ENCODE measurements at places on chromosomes 2 and 18.

DNA sequence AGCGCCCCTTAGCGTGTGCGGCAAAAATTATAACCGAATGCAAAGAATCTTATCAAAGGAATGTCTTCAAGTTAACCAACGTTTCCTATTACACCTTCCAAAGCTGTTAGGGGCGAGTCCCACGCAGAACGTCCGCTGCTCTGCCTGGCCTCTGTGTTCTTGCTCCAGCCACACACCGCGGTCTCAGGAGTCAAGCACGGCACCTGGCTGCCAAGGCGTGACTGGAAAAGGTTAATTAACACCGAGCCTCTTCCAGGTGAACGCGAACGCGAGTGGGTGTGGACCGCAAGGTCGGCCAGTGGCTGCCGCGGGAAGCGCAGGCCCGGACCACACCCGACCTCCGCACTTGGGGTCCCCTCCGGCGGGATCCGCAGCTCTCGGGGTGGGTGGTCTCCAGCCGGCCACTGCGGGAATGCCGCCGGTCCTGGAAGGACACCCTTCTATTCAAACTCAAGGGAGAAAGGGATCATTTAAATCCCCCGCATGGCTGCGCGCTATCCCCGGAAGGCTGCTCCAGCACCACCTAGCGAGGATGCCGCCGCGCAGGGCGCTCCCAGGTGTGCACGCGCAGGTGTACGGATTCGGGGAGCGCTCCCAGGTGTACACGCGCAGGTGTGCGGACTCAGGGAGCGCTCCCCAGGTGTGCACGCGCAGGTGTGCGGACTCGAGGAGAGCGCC lies 830 bp downstream of the CYB5A start:
- peak; percentile 11 for DNase-seq

GRCh38 chr2:169507698-169508097 lies 1.8 kb upstream of the KLHL41 start:
- DNase-seq, result no peak

- DNase-seq, result no peak
Measured at GRCh38 chr18:45116116-45116515, 435.4 kb downstream of the SETBP1 start.

DNA sequence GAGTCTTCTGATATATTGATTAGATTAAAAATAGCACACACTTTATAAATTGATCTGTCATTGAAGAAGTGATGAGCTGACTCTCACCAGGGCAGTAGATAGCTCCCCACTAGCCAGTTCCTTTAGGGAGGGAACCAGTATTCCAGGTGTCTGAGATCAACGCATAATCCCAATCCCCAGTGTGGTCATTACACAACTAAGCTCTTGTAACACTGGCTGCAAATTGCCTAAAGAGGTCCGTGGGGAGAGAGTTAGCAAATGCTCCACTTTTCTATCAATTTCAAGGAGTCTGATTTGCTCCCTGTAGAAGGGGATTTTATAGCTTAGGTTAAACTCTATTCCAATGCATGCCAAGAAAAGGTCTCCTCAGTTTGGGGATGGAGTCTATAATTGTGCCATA lies 7.7 kb downstream of the SLC14A1 start:
- DNase-seq, result no peak

- no peak for DNase-seq
Measured at GRCh38 chr18:69250305-69251151, 150.2 kb upstream of the DOK6 start.

DNA sequence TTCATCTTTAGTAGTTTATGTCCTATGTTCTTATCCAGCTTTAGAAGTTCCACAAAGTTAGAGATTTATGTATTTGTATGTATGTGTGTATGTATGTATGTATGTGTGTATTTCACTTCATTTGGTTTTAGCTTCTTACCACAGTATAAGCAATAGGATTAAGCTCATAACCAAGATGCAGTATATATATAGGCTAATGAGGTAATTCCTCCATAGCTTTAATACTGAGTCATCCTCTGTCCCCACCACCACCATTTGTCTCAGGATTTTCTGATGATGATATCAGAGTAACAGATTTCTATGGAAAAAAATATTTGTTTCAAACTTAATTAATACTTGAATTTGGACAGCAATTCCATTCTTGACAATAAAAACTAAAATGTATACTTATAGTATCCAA lies 159.2 kb downstream of the SOX11 start:
- DNase-seq, result no peak

GRCh38 chr2:157946919-157947557 lies 70.9 kb upstream of the ACVR1 start:
- DNase-seq, result no peak

DNA sequence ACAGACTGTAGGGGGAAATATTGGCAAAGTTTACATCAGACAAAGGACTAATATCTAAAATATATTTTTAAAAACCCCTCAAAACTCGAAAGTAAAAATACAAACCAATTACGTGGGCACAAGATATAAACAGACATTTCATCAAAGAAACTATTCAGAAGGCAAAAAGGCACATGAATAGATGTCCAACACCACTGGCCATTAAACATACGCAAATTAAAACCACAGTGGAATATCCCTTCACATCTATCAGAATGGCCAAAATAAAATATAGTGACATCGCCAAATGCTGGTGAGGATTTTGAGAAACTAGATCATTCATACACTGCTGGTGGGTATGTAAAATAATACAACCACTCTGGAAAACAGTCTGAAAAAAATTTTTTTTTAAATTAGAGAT lies 30.6 kb upstream of the PAPOLG start:
- DNase-seq, result no peak

GRCh38 chr2:185796758-185797157 lies 58.2 kb downstream of the FSIP2 start:
- DNase-seq, result no peak

DNA sequence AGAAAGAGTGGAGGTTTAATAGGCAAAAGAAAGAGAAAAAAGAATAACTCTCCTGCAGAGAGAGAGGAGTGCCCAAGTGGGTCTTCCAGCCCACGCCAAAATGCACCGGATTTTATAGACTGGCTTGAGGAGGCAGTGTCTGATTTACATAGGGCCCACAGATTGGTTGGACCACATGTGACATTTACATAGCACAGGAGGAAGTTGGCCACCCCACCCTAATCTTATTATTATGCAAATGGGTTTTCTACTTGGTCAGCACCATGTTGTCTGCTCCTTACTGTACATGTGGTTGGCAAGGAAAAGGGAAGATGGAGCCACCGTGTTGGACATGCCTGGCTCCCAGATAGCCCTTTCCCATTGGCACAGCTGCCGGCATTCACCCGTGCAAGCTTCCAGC lies 56.8 kb downstream of the SP110 start:
- no peak for DNase-seq

DNA sequence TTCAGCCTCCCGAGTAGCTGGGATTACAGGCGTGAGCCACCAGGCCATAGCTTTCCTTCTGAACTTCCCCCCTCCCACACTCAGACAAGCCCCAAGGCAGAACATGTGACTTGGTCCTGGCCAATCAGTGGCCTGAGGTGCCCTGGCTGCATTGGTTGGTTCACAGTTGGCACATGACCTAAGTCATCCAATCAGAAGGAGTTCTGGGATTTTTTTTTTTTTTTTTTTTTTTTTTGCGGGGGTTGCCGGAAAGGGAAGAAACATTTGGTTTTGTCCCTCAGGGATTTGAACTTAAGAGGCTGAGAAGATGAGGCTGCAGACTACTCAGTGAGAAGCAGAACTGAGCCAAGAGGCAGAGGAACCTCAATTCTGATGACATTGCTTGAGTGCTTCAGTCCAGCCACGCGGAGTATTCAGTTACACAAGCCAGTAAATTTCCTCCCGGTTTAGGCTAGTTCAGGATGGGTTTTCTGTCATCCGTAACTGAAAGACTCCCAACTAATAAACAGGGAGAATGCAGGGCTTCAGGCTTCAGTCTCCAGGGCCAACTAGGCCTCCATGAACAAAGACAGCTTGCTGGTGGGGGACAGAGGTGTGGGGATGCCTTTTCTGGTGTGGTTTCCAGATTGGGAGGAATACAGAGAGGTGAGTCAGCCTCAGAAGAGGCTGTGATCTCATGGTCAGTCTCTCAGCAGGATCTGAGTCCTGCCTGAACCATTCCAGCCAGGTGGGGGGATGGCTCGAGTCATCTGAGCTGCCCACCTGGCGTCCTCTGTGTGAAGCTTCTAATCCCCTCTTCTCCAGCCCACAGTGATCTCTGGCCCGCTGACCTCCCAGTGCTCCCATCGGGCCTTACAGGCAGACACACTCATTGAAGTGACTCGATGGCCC lies 9.2 kb downstream of the PTMA start:
- DNase-seq, result no peak

GRCh38 chr18:40088130-40088529 lies 1866.9 kb upstream of the PIK3C3 start:
- no peak for DNase-seq

DNA sequence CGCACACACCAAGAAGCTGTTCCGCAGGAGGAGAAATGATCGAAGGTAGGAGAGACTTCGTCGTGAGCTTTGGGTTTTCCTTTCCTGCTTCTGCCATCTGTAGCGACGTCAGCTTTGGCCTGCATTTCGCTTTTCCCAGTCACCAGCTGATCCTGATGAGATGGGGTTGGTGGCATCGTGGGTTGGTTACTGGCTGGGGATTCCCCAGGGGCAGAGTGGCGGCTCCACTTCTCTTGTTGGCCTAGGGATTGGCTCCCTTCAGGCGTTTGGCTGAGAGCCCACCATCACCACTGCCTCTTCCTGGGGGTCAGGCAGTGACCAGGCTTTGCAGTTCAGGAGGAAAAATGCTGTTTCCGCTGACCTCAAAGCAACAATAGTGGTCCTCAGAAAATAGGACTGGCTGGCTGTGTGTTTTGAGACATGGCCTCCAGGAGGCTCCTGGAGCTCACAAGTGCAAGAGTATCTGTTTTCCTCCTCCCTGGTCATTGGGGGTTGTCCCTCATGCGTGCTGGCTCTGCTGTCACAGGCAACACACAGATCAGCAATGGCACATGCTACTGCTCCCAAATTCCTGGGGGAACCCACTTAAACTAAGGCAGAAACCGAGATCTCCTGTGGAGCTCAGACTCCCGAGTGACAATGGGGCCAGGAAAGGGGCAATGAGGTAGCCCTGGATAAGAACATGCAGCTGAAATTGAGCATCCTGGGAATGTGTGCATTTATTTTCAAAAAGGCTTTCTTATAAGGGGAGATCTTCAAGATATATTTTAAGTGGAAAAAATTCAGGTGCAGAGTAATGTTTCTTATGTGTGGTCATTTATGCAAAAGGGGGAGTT lies 173.0 kb downstream of the CTIF start:
- no peak for DNase-seq

GRCh38 chr18:77170890-77171410 lies 38.4 kb upstream of the MBP start:
- DNase-seq, result no peak

DNA sequence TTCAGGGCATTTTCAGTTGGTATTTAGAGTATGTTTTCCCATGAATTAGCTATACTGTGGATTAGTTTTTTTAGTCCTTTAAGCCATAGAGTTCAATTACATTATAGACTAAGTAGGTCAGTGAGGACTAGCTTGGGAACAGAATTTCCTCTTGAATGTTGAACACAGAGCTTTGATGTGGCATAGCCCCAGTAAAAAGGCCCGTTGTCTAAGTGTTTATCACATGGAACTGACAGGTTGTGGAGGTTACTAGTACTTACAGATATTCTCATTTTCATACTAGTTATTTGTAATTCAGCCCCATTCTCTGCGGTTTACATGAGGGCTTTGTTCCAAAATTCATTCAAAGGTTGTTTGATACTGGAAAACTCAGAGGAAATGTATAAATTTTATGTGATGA lies 6.2 kb downstream of the INSIG2 start:
- no peak for DNase-seq

DNA sequence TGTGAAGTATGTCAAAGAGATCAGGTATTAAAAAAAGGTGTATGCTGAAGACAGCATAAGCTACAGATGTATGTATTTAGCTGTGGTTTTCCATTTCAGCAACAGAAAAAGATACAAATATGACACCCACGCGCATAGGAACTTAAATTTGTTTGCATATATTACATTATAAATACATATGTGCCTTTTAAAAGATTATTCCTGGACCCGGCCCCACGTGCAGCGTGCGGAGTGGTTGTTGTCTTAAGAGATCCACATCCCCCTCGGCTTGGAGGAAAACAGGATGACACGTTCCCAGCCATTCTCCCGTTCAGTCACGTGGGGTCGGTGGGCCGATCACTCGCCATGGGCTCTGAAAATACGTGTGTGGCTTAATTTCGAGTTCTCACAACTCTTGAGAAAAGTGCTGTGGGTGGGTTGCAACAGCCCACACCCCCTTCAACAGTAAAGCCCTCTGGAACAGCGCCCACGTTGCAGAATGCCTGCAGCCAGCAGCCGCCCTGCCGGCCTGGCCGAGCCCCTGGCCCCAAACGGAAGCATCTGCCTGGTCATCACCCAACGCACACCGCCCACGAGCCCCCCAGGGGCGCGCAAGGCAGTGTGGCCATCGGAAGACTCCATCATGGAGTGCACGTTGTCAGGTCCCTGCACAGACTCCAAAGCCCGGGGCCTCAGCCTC lies 18.6 kb upstream of the KCNG2 start:
- no peak for DNase-seq

DNA sequence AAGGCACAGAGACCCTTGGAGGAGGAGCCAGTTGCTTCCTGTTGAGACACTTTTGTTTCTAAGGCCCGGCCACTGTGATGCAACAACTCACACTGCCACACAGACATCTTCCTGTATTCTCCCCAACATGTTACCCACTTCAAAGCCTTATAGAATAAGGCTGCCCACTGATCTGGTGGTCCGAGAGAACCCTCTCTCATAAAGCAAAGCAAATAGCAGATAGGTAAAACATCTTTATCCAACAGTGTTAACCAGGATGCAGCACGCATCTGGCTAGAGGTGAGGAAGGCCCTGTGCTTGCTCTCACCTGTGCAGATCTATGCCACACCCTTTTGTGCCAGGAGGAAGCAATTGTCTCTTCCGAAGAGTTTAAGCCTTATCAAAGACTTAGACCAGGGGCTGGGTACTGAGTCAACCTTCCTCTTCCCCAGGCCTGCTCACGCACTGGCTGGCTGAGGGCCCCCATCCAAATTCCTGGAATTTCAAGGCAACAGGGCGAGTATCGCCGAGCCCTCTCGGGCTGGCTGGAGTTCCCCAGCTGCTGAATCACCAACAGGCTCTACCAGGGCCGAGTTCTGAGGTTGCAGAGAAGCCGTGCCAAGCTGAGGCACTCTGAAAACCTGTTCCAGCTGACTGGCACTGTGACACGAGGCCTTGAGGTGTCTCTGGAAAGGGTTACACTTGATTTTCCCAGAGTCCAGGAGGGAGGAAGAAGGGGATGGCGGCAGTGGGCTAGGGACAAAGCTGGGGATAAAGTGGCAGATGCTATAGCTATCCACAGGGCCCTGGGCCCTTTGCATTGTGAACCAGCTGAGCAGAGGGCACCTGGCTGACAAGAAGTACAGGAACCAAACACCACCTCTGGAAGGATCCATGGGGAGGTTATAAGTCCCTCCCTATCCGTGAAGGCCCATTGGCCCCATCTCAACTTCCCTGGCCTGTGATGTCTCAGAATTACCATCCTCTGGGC lies 29.3 kb downstream of the TGFA start:
- no peak for DNase-seq

DNA sequence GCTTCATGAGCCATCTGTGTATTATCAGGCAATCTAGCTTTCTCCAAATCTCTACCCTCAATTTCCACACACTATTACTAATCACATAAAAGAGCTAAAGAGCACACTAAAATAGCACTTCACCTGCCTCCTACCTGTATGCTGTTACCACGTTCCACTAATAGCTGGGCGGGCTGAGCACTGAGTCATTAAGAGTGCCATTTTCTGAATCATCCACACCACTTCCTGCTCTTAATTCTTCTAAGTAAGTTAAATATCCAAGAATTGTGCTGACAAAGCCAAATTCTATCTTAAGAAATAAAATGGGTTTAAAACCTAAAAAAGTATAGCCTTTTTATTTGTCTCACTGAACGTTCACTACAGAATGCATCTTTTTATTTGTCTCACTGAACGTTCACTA lies 35.7 kb downstream of the NOL10 start:
- DNase-seq, result no peak

- no peak for DNase-seq
Measured at GRCh38 chr2:220006152-220006621, 378.8 kb downstream of the SLC4A3 start.

Measured in naive thymus-derived CD8-positive, alpha-beta T cell (primary cell).